Neural progenitor cell (in vitro differentiated cells): ENCODE measurements at places on chromosomes 2 and 18.

- DNase-seq = no peak
Measured at GRCh38 chr2:155080373-155080772, 381.9 kb downstream of the KCNJ3 start.

DNA sequence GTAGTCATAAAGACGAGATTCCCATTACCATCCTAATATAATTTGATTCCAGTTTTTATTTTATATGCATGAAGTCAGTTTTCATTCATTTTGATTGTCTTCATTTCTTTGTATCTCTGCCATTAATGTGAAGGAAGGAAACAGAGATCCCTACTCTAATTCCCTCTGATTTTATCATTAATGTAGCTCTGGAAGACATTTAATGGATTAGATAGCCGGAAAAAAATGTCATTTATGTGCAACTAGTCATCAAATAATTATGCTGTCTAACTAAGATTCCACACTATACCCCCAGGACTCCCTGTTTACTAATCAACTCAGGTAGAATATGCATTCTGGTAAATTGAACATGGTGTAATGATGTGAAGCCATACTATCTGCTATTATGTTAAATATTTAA is 19.9 kb downstream of the RHBDD1 start:
- DNase-seq = no peak

DNA sequence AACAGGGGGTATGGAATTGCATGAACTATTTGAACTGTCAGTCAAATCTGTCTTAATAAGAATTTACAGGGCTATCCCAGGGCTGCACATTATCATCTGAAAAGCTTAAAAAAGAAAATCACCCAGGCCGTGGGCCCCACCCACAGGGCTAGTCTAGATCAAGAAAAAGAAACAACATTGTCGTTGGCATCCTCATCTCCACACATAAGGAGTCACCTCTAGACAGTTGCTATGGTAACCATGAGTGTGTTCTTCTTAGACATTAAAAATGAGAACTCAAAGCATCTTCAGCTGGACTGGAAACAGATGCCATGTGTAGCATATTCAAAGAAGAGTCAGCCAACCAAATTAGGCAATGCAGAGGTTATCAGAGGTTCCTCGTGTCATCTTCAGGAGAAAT is 72.3 kb upstream of the CPO start:
- no peak for DNase-seq

GRCh38 chr2:151946899-151947812 is 118.9 kb upstream of the ARL5A start:
- DNase-seq = peak; percentile 78

- peak; percentile 7 for DNase-seq
Measured at GRCh38 chr2:168632709-168633121, 169.7 kb upstream of the NOSTRIN start.

DNA sequence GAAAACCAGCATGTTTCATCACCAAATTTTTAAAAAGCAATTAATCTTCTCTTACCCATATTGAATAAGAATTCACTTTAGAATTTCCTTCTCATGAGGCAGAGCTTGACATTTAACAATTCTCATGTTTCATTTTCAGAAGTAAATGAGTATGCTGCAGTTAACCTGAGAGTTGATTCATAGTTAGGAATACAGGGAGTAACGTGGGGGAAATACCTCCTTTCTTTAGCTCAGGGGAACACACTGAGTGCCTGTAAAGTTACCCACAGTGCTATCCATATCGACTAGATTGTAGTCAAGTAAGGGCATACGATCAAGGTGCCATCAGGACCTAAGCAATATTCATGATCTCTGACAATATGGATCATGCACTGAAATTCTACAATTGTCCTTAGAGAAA is 38.9 kb upstream of the ATIC start:
- DNase-seq = no peak

- no peak for DNase-seq
Measured at GRCh38 chr2:119371111-119371510, 4.3 kb downstream of the DBI start.

DNA sequence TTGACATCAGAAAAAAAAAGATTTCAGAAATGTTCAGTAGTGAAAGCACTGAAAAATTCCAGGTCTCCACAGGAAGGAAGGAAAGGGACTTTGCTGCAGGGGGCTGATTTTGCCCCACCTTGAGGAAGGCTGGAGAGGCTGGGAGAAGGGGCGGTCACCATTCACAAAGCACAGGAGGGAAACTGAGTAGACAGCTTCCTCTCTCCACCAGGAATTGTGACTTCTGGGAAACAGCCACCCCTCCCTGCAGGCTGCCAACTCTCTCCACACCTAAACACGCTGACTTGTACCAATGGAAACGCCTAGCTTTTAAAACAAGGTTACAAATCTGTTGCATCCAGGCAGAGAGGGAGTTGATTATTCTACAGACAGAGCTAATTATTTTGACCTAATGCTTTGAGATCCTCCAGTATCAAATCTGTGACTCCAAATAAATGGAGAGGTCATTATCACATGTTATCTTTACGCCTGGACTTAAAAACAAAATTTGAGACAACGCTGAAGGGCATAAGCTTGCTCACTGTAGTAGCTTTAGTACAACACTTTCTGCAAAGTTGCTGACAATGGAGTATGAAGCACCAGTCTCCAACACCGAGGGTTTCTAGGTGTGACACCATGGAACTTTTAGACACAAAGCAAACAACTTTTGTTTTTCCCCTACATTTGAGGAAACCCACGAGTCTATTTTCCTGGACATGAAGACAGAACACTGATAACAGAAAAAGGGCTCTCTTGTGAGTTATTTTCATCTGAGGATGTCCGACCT is 42.7 kb downstream of the EPHA4 start:
- DNase-seq = no peak

GRCh38 chr2:9964334-9964980 is 13.0 kb downstream of the GRHL1 start:
- DNase-seq = no peak
